ENCODE measurements at places on chromosomes 5 and 9.

- DNase-seq, result no peak
Observed at GRCh38 chr5:103122242-103122641, 2.1 kb downstream of the PPIP5K2 start.

DNA sequence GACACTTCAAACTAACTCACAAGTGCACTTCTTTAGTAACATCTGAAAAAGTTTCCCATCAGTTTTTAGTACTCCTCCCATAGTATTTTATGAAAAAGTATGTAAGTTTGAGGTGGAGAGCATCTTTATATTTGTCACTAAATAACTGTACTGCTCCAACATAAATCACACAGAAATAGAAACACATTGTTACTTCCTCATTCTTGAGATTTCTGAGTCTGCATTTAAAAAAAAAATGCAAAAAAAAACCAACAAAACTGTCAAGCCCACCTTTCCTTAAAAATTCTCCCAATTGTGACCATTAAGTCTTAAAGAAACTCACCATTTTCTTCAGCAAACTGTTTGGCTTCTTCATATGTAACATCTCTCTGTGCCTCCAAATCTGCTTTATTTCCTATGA, 18.7 kb downstream of the RAB14 start:
- no peak for DNase-seq

GRCh38 chr9:128917151-128917849, 3.5 kb upstream of the PHYHD1 start:
- no peak for DNase-seq

DNA sequence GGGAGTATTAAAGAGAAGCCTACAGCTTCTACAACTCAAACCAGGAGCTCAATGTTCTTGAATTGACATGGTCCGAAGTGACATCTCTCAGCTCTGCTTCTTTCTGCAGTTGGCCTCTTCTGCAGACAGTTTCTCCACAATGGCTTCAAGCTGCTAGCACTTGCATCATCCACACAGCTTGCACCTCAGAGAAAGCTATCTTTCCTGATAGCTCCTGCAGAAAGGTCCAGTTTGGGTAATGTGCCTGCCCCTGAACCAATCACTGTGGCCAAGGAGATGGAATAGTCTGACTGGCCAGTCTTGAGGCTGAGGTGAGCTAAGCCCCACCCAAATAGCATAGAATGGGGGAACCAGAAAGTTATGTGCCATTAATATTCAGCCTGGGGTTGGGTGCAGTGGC, 95.8 kb upstream of the ABCA1 start:
- DNase-seq, result no peak

DNA sequence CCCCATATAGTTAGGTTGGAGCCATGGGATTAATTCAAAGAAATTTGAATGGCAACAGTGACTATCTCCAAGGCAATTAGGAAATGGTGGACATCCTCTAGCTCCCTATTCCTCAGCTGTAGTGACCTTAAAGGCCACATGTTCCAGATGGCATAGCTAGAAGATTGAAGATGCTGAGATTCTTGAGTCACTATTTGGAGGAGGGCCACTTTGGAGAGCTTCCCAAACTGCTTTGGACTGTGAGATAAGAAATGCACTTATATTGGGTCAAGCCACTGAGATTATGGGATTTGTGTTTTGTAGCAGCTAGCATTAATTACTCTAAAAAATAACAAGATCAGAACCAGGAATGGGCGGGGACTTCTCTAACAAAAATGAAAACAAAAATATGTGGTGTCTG, 636.2 kb upstream of the CCNG1 start:
- DNase-seq, result no peak

- DNase-seq, result no peak
Observed at GRCh38 chr5:6517510-6517909, 68.9 kb downstream of the UBE2QL1 start.

GRCh38 chr5:5649641-5650040, 227.2 kb downstream of the ICE1 start:
- DNase-seq, result no peak

Data from HS-5 (cell line).